CD4-positive, alpha-beta T cell treated with Interleukin-15 for 4 hours (primary cell): ENCODE measurements at places on chromosomes 16 and 17.

- no peak for DNase-seq
Measured at GRCh38 chr17:31527606-31528005, 136.1 kb downstream of the RAB11FIP4 start.

- no peak for DNase-seq
Measured at GRCh38 chr16:76335180-76335974, 58.2 kb downstream of the CNTNAP4 start.

- no peak for DNase-seq
Measured at GRCh38 chr16:69100071-69100691, 5.3 kb upstream of the HAS3 start.

- no peak for DNase-seq
Measured at GRCh38 chr16:10368969-10369551, 16.8 kb upstream of the ATF7IP2 start.

DNA sequence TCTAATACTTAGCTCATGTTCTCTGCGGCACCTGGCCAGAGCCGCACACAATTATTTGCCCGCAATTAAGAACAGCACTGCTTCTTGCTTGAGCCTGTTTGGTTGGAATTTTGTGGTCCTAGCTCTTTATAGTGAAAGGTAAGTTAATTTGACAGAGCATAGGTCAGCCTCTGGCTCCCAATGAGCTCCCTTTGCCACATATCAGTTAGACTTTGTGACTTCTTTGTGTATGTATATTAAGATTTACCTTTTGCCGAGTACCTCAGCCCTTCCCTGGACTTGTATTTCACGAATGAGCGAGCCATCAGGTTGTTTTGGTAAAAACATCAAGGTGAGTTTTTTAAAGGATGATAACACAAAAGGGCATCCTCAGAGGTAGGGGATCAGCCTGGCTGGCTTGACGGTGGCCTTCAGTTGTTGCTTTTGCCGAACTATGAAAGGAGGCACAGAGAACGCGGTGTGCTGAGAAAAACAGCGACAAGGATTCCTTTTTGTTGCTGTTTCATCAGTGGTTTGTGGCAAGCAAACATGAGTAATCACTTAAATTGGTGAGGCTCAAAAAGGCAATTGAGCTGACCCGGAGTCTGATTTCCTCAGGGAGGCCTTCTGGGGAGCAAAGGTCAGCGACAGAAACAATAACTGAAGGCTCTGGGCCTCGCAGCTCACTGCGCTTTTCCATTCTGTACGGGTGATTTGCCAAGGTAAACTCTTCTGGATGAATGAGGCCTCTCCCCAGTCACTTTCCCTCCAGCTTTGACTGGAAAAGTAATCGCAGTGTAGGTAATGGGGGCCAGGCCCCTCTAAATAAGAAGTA is 163.6 kb downstream of the HS3ST3A1 start:
- DNase-seq: no peak
